NCI-H1417 treated with DMSO at 0.1 percent for 48 hours (cell line): ENCODE measurements at places on chromosomes 16 and 17.

- no peak for DNase-seq
These were observed 11.9 kb upstream of the CHMP6 start for GRCh38 chr17:80979547-80980378.

DNA sequence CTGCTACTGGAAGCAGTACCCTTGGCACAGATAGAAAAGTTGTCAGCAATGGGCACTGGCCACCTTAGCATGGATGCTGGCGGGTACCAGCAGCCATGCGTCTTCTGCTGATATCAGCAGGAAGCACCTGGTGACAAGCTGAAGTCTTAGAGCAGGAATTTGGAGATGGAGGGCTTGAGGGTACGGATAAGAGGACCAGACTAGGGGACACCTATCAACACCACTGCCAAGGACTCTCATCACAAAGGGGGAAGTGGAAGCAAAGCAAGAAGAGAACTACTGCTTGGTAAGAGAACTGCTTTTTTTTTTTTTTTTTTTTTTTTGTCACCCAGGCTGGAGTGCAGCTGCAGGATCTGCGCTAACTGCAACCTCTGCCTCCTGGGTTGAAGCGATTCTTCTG is 35.4 kb upstream of the LYRM9 start:
- no peak for DNase-seq

DNA sequence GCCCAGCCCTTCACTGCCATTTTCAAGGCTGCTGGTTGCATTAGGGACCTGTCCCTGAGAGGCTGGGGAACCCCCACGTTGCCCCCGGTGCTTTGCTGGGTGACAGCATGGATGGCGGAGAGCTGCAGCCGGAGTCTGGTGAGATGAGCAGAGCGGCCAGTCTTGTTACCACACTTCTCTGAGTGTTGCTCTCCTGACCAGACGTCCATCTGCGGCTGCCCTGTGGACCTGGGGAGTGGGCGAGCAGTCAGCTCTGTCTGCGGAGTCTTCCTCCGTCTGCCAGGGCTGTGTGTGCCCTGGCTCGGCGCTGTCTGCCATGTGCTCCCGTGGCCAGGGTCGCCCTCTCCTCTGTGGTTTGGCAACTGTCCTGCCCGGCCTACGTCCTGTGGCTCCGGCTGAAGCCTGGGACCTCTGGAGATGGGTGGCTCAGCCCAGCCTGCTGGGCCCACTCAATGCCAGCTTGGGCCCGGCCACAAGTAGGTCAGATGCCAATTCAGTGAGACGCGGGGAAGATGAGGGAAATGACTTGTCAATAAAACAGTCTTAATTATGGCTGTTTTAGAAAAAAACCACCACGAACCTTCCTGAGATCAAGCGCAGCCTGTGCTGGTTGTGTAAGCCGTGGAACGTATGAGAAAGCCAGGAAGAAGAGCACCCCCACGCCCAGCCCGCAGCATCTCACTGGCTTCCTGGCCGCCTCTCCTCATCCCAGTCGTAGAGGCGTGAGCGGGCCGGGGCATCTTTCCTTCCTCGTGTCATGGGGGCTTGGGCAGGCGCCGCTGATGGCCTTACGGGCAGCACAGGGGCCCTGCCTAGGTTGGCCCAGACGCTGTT is 7.9 kb downstream of the KCTD5 start:
- DNase-seq, result no peak

- DNase-seq, result peak; percentile 72
These were observed 23.3 kb downstream of the CPNE2 start for GRCh38 chr16:57115514-57116182.

DNA sequence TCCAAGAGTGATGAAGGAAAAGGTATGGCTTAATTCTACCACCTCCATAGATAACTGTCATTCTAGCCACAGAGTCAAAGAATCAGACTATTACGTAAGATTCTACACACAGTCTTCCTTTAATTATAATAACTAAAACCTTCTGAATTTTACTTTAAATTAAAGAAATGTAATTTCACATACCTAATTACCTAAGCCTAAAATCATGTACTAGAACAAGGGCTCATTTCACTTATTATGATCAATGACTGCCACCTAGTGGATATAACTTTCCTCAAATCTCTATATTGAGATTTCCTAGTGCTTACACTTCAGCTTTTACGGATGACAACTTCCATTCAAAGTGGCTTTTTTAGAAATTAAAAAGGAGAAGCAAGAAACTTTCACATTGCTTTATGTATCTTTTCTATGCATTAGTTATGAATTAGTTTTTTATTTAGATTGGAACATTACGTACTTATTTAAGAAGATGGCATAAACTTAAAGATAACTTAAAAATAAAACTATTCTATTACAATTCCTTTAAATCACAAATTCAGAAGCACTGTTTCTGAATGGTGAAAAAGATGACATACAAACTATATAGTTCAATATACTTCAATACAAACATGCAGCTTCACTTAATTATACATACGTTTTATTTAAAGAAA is 18.2 kb upstream of the ABCA10 start:
- no peak for DNase-seq

DNA sequence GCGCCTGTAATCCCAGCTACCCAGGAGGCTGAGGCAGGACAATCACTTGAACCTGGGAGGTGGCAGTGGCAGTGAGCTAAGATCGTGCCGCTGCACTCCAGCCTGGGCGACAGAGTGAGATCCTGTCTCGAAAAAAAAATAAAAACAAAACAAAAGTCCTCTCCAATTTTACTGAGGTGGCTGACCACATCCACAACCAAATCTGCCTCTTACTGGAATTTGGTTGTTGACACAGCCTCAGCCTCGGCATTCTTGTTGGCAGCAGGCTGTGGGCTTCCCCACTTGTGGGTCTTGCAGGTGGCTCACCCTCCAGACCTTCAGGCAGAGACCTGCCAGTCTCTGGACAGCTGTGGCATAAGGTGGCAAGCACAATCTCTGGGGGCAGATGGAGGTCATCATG is 15.6 kb downstream of the B4GALNT2 start:
- no peak for DNase-seq

GRCh38 chr17:15414532-15415306 is 52.7 kb downstream of the CDRT4 start:
- no peak for DNase-seq

DNA sequence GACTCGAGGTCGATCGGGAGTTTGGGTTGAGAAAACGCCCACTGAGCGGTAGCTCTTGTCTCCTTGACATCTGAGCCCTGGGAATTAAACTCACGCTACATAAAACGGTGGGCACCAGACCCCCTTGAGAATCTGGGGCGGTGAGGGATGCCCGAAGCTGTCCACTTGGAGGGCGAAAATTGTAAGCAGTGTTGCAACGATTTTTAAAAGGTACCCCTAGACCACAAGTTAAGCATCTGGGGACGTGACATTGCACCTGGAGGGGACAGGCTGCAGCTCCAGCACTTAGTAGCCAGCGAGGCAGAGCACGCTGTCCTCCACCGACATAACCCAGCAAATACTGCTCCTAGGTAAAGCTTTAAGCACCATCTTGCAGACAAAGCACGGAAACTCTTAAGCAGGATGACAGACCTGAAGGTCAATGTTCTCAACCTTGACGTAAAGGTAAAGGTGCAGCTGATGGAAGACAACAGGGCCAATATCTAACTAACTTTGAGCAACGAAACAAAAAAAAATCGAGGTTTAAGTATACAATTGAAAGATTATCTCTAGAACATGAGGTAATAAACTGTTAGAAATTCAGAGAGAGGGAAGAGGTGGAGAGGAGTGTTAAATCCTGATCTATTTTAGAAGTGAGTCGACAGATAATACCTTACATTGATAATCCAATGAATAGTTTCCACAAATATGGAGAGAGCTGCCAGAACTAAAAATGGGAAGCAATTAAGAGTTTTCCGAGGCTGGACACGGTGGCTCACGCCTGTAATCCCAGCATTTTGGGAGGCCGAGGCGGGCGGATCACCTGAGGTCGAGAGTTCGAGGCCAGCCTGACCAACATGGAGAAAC is 921 bp upstream of the CDR2 start:
- DNase-seq, result no peak

DNA sequence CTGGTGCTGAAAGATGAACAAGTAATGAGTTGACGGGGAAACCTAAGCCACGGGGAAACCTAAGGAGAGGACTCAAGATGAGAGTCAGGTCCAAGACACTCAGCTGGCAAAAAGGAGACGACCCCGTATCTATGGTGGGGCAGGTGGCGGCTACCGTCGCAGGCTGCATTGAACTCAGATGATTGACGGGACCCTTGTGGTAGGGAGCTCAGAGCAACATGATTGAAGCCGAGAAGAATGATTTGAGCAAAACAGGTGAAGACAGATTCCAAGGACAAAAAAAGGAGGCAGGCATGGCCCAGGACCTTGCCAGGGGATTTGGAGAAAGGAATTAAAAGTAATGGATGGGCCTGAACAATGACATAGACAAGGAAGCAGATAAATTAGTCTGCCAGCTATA is 7.5 kb upstream of the MYH3 start:
- DNase-seq, result no peak

DNA sequence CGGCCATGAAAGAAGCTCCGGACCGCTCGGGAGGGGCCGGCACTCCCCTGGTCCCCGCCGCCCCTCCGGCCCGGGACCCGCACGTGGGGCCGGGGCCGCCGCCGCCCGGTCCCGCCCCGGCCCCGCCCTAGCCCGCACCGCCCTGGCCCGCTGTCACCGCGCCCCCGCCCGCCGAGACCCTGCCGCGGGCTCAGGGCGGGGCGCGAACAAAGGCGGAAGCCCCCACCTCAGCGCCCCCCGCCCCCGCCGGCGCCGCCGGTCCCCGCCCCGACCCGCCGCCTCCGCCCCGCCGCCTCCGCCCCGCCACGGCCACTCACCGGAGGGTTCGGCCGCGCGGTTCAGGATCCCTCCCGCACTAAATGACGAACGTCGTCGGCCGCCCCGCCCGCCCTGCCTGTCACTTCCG is at the start of gene ARHGDIA:
Gene ARHGDIA, minus strand, starts transcription at position 357 of the 406 bp plus-strand sequence. CDS start 1,407 bp downstream, outside the sequence.
- DNase-seq, result no peak

- DNase-seq, result no peak
These were observed 80.5 kb upstream of the KIFC3 start for GRCh38 chr16:57882792-57883191.

- DNase-seq, result no peak
These were observed 4.2 kb downstream of the ITGAE start for GRCh38 chr17:3796822-3797170.

GRCh38 chr17:4261452-4261851 is 2.3 kb downstream of the ANKFY1 start:
- no peak for DNase-seq

GRCh38 chr16:57797216-57797525 is 5.1 kb downstream of the KIFC3 start:
- no peak for DNase-seq

DNA sequence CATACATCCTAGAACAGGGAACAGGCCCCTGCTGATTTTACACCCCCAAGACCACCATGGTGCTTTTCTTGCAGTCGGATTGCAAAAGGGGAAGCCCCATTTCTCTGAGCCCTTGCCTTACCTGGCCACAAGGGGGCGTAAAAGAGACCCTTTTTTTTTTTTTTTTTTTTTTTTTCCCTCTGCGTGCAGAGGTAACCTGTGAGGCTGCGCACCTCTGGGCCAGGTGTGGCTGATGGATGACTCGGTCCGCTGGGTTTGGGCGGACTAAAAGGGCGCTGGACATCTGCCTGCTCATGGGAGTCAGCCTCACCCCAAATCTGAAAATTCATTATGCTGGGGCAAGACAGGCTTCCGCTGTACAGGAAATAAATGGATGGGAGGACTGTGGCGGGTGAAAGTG is 281.0 kb downstream of the CBLN1 start:
- DNase-seq, result no peak

DNA sequence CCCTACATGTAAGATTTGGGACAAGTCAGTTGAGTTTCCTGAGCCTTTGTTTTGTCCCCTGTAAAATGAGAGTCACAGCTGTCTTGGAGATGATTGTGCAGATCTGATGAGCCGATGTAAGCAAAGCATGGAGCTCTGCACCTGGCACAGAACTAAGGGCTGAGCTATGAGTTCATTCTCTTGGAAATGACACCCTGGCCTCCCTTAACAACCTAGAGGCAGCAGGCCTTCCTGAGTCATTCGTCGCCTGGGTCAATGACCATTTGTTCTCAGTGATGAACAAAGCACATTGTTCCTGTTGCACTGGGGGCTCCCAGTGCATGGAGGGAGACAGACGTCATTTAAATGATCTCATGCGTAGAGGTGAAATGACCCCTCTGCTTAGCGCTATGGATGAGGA is 62.8 kb upstream of the GCSH start:
- DNase-seq, result no peak

- DNase-seq, result no peak
These were observed 634.8 kb downstream of the KCNJ2 start for GRCh38 chr17:70804161-70804560.

DNA sequence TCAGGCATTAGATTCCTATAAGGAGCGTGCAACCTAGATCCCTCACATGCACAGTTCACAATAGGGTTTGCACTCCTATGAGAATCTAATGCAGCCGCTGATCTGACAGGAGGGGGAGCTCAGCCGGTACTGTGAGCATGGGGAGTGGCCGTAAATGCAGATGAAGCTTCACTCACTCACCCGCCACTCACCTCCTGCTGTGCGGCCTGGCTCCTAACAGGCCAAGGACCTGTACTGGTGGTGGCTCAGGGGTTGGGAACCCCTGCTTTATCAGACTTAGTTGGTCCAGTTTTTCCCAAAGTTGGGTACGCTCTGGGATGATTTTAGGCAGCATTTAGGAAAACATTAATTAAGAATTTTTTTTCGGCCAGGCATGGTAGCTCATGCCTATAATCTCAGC is 103.8 kb downstream of the MARF1 start:
- DNase-seq, result no peak

DNA sequence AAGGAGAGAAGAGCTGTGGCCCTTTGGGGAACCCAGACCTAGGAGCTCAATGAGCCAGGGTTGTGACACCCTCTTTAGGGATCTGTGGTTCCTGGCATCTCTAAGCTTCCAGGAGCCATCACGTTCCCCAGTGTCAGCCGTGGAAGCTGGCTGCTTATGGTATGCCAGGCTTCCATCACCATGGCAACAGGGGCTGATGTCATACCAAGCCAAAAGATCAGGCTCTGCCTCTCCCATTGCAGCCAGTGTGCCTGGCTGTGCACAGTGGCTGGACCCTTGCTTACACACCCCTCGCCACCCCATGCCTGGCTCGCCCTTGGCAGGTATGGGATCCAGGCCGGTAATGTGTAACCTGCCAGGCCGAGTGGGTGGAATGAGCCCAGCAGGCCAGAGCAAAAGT is 91.1 kb downstream of the SSH2 start:
- DNase-seq, result no peak

DNA sequence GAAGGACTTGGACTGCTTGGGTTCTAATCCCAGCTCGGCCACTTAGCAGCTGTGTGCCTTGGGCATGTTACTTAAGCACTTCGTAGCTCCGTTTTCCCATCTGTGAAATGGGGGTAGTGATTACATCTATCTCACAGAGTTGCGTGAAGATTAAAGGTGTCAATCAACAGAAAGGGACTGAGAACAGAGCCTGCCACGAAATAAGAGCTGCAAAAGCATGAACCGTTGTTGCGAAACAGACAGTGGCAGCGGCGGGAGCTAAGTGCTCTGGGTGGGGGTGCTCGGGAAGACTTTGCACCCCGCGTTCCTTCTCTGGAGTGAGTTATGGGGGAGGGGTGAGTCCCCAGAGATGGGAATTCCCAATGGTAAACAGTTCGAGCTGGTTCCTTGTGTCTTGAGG is 79.6 kb upstream of the LHX1 start:
- DNase-seq, result no peak

GRCh38 chr17:57810721-57811637 is 38.9 kb downstream of the MRPS23 start:
- DNase-seq, result peak; percentile 97
